Fibroblast of upper back skin (primary cell): ENCODE measurements at places on chromosomes 3 and 15.

DNA sequence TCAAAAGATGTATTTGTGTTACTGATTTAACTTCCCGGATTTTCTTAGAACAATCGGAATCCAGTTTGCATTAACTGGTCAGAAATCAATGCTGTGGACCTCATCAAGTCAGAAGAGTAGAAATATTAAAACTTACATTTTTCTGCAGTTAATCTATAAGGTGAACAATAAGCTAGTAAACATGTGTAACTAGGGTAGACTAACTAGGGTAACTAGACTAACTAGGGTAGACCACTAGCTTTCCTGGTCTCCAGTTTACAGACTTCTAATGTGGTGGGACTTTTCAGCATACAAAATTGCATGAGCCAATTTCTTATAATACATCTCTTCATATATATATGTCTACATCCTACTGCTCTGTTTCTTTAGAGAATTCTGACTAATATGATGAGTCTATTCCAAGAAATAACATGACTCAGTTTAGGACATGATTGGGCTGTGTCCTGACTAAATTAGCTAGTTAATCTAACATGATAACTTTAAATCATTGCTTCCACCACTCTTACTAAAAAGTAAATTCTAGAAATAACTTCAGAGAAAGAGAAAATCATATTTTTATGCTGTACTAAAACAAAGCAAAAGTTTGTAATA lies 5.3 kb downstream of the PLSCR2 start:
- peak; percentile 59 for DNase-seq

- DNase-seq = no peak
Measured at GRCh38 chr3:115975796-115976195, 352.5 kb downstream of the GAP43 start.

- DNase-seq = peak; percentile 85
Measured at GRCh38 chr3:158808697-158809096, 6.8 kb downstream of the MFSD1 start.

DNA sequence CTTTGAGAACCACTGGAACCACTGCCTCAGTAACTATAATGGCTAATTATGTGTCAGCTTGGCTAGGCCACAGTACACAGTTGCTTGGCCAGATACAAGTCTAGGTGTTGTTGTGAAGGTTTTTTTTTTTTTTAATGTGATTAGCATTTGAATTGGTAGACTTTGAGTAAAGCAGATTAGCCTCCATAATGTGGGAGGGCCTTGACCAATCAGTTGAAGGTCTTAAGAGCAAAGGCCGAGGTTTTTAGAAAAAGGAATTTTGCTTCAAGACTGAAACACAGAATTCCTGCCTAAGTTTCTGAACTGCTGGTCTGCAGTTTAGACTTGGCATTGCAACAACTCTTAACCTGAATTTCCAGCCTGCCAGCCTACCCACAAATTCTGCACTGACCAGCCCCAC lies 451.6 kb upstream of the AZI2 start:
- DNase-seq = no peak

- no peak for DNase-seq
Measured at GRCh38 chr3:168794427-168794826, 698.7 kb upstream of the GOLIM4 start.

DNA sequence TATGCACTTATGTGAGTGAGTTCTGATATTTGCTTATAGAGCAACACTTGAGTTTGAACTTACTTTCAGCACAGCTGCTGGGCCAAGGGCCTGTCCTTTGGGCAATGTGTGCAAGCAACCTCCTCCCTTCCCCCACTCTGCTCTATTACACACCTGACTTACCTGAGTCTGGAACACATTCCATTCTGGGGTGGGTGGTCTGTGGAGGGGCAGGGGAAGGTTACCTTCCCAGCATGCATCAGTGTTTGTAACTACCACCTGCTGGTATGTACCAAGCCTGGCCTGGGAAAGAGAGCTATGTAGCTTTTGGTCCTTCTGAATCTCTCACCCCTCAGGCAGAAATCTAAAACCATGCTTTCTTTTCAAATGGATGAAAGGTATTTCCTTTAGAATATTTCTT lies 103.0 kb downstream of the ISL2 start:
- no peak for DNase-seq

DNA sequence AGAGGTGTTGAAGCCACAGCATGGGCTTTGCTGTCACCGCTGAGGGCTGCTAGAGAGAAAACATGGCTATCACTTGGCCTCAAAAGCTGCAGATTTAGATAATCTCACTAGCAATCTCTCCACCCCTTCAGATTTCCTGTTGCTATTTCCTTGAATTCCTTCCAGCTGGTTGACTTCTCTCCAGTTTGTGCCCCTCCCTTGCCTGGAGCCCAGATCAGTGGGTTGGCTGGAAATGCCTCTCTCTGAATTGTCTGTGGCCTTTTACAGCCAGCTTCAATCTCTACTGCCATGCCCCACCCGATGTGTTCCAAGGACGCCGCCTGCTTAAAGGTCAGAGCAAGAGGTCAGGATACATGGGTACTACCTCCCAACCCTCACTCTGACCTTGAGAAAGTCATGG lies 294.1 kb downstream of the NTRK3 start:
- no peak for DNase-seq

DNA sequence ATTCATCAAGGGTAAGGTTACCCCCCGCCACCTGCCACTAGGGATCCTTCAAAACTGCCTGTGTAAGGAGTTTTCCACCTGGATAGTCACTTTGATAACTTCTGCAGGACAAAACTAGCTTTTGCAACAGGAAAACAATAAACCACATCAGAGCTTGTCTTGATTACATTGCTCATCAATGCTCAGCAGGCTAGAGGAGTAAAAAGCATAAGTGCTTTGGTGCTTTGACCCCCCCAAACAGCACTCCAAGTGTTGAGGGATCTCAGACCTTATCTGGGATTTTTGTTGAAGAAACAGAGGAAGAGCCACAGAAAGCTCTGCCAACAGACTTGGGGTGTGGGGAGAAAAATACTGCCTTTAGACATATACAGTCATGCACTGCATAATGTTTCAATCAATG lies 10.8 kb upstream of the PHLDB2 start:
- no peak for DNase-seq

DNA sequence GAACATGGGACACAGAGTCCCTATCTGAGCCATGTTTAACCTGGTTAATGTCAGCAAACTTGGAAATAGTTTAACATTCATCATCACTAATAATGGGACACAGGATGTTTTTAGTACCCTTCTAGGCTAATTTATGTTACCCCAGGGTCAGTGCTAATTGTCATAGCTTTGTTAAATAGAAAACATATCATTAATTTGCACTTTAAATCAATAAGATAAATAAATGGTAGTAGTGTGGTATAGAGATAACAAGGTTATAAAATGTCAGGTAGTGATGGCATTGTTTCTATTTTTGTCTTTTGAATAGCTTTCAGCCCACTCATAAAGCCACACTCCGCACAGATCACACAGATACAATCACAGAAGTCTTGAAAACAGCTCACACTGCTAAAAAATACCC lies 534.9 kb downstream of the MECOM start:
- no peak for DNase-seq

GRCh38 chr3:195537995-195538394 lies 5.1 kb downstream of the PPP1R2 start:
- DNase-seq = no peak

GRCh38 chr3:136300444-136300843 lies 50.3 kb downstream of the PCCB start:
- no peak for DNase-seq

DNA sequence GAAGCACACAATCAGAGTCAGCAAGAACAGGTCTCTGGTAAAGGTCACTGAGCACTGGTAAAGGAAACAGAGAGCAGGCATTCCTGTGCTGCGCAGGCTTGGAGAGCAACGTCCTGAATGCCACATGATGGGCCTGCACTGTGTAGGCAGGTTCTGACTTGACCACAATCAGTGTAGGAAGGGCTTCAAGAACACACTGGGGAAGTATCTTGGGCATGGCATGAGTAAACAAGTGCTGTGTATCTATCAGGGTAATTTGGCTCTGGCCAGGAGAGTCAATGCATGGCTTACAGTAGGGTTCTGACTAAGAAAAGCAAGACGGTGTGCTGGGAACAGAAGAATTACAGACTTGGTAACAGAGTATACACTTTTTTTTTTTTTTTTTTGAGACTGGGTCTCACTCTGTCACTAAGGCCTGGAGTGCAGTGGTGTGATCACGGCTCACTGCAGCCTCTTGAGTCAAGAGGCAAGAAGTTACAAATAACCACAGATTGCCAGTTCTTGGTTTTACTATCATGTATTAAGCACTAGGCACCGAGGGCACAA lies 30.6 kb downstream of the TBC1D2B start:
- DNase-seq = no peak

GRCh38 chr3:187875863-187876262 lies 130.6 kb upstream of the BCL6 start:
- DNase-seq = no peak

DNA sequence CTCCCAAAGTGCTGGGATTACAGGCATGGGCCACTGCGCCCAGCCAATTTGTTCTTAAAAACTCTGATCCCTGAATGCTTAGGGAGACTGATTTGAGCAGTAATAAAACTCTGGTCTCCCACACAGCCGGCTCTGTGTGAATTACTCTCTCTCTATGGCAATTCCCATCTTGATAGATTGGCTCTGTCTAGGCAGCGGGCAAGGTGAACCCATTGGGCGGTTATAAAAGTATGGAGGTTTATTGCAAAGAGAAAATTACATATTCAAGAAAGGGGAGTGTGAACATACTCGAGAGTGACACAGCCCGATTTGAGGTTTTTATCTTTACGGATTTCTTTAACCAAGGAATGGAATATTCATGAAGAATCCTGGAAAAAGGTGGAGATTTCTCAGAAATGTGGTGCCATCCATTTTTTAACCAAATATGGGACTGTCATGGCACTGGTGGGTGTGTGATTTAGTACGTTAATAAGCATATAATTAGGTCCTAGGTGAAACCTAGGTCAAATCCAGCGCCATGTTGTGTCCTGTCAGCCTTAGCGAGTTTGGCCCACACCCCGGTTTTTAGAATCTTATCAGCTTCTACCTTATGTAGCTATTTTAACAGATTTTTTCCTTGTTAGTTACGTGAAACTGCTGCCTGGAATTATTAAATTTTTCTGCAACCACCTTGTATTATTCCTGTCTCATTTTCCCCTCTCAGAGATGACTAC lies 7.2 kb upstream of the GMPS start:
- DNase-seq = no peak

DNA sequence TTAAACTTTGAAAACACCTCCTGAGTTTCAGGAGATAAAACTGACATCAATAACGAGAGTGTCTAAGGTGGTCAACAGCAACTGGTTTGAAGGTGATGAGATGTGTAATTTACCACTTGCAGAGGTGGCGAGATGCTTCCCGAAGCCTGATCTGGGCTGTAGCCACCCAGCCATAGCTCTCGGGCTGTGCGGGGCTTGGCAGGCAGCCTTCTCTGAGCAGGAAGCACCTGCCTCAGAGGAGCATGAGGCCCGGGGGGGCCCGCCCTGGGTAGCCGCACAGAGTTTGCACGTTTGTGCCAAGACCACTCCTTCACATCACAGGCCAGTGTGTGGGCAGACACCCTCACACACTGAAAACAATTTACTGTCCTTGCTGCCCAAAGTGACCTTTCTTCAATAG lies 220.3 kb downstream of the CACNA2D3 start:
- no peak for DNase-seq

DNA sequence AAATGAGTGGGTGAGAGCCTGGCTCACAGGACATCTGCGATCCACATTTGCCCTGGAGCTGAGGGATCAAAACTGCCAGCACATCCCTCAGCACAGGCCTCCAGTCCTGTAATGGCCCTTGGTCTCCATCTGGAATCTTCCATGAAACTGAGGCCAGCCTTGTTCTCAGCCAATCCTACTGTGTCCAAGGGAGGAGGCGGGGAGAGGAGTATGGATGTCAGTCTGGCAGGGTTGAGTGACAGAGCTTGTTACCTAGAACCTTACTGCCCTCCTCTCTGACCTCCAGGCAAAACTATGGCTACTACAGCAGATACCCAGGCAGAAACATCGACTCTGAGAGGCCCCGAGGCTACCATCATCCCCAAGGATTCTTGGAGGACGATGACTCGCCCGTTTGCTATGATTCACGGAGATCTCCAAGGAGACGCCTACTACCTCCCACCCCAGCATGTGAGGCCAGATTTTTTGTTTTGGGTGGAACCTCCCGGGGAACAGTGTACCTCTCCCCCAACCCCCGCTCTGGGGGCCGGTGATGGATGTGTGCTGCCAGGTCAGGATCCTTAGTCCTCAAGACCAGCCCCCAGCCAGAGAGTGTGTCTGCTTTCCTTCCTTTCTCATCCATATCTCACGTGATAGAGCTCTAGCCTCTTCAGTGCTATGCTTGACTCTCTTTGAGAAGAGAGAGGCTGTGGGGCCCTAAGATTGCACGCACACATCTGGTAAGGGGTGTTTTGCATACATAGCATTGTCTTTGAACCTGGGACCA lies 41.3 kb downstream of the CHDH start:
- peak; percentile 92 for DNase-seq

DNA sequence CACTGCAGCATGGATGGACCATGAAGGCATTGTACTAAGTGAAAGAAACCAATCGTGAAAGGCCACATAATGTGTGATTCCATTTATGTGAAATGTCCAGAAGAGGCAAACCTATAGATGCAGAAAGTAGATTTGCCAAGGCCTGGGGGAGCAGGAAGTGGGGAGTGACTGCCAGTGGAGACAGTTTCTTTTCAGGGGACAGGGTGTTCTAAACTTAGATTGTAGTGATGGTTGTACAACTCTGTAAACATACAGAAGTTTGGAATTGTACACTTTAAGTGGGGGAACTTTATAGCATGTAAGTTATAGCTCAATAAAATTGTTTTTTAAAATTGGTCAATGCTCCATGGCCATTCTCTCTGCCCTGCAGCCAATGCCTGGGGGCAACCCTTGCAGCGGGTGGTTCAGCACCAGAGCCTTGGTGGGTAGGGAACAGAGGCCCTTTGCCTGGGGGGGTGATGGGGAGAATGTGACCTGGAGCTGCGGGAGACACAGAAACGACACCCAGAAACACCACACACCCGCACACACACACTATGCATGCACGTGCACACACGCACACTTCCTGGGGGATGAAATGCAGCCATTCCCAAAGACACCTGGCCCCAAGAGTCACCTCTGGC lies 43.1 kb downstream of the DNAJB8 start:
- no peak for DNase-seq

DNA sequence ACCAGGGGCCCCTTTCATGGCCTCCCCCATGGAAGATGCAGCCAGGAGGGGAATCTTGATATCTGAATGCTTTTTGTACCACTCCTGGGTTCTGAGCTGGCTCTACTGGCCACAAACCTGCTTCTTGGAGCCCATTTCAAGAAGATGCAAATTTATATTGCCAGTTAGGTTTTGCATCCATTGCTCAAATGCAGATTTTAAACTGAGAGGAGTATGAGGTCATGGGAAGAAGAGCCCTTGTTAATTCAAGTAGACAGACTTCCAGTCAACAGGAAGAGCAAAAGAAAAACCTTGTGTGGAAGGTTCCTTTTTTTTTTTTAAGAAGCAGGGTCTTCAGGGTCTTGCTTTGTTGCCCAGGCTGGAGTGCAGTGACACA lies 133.5 kb downstream of the PDZRN3 start:
- DNase-seq = no peak

- no peak for DNase-seq
Measured at GRCh38 chr3:125150525-125151441, 61.8 kb downstream of the SLC12A8 start.
